ENCODE measurements at places on chromosomes 1 and 21.

GRCh38 chr1:34373912-34374311 lies 197.2 kb downstream of the C1orf94 start:
- DNase-seq: no peak

DNA sequence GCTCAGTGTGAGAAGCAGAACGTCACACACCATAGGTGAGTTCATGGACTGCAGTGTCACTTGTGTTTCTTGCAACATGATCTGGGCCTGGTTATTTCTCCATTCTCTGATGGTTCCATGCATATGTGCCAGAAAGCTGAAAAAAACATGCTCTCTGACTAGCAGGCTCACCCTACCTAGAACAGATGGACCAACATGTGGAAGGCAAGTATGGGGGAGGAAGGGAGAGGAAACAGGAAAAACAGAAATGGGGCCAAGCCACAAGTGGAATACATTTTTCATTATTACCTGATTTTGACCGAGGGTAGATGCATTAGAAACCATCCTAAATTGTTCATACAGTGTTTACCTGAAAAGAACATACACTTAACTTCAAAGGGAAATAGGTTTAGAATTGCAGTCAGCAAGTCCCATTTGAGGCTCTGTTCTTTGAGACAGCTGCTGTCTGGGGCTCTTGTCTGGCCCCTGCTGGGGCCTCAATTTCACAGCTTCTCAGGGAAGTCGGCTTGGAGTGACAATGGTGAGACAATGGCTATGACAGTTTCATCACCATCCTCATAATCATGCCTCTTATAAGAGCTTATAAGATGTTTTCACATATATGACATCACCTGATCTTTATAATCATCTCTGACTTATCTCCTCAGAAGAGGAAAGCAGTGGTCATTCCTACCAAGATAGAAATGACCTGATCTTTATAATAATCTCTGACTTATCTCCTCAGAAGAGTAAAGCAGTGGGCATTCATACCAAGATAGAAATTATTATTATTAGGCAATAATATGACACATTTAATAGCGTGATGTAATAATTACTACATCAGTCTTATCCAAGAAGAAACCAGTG lies 327.3 kb downstream of the SIPA1L2 start:
- DNase-seq: no peak

GRCh38 chr1:174968750-174969244 lies 30.9 kb upstream of the CACYBP start:
- peak; percentile 74 for DNase-seq

DNA sequence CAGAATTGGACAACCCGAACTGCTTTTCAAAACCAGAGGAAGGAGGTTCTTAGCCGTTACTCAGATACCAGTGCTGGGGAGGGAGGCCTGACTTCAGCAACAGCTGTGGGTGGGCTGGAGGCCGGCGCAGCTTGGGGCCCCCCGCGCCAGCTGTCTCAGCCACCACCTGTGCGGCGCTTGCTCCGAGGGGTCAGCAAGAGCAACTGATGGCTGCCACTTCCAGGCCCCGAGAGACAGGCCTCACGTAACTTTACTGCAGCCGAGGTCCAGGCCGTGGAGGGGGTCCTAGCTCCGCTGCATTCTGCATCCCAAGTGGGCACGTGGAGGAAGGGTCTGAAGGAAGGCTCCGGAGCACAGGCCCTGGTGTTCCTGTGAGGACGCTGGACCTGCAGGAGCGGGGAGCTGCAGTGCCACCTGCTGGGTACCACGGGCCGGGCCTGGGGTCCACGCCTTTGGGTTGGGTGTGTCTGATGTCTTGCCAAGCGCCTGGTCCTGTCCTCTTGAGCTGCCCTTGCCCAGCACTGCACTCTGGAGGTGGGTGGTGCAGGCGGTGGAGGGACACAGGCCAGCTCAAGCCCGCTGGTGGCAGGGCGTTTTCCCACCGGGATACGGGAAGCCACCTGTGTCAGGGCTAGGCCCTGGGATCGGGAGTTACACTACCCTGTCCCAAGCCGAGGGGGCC lies 9.8 kb downstream of the THAP3 start:
- DNase-seq: peak; percentile 25

- DNase-seq: no peak
Observed at GRCh38 chr1:205927676-205928075, 15.6 kb downstream of the SLC26A9 start.

DNA sequence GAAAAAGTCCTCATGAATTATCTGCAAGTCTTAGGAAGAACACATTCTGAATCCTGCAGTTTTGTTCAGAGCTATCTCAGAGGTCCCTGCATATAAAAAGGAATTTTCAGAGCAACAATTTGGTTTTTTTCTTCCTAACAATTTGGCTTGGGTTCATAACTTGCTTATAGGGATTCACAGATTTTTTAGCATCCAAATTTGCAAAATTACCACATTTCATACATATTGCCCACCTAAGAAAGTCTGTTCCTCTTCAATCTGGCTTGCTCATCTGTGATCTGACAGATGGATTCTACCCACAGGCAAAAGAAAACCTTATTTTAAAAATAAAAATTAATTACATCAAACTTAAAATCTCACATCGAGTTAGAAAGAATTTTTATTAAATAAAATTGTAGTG lies 714.4 kb upstream of the NCAM2 start:
- no peak for DNase-seq

DNA sequence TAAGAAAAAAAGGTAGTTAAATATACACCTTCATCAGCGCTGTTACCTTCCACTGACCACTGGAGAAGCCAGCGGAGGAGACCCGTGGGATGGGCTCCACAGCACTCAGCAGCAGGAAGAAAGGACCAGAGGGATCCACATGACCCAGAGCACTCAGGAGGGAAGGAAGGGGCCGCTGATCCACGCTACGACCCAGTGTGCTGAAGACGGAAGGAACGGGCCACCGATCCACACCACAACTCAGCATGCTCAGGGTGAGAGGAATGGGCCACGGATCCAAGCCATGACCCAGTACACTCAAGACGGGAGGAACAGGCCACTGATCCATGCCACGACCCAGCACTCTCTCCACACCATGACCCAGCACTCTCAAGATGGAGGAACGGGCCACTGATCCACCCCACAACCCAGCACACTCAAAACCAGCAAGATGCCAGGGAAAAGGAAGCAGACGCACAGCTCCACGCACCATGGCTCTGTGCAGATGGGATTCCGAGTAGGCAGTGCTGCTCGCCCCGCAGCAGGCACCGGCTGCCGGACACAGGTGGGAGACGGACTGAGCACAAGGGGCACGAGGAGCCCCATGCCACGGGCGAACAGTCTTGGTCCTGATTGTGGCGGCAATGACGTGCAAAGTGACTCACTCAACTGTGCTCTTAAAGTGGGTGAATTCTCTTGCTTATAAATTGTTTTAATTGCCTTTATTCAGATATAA lies 8.7 kb downstream of the WRAP73 start:
- no peak for DNase-seq

DNA sequence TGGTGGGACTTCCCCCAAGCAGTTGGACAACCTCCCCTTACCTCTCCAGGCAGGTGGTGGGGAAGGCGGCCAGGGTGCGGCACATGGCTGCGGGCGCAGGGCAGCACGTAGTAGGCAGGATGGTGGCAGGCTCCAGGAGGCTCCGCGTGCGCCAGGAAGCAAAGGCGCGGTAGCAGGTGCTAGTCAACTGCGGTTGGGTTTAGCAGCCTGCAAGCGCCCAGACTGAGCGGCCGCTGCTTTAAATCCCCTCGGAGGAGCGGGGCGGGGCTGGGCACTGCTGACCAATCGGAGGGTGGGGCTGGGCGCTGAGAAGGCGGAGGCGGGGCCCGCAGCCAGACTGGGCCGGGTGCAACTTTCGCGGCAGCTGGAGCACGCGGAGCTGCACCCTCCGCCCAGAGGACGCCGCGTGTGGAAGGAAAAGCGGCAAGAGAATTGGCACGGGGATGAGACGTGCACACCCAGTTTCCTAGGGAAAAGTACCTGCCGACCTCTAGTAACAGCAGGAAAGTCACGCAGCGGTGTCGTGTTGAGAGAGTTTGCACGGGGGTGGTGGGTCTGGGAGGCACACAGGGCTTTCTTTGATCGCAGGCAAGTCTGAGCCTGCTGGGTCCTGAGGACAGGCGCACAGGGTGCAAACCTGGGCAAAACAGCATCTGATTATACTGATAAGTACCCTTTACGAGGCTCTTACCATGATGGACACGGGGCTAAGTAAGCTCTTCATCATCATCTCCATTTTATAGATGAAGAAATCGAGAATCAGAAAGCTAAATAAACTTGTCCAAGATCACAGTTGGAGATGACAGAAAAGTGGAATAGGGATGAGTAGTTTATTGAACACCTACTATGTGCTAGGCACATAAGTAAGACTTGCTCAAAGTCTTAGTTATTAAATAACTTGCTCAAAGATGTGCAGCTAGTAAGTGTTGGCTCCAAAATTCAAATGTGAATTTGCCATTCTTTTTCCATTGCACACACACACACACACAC lies at the start of gene RGS16:
Gene RGS16, minus strand, starts transcription at position 215 of the 990 bp plus-strand sequence. Its CDS starts 130 bp downstream, at position 85.
- peak; percentile 81 for DNase-seq

DNA sequence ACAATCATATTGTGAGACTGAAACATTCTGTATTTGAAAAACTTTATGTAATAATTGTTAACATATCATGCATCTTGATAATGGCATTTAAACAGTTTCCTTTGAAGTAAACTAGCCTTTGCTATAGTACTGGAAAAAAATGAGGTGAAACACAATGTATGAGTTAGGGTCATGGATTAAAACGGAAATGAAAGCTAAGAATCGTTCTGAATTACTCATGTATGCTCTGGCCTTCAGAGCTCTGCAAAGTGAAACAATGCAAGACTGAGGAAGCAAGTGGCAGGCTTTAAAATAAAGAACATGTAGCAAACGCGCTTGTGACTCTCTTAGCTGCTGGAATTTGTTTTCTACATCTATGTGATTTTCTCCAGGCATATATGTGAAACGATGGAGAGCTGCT lies 317.1 kb downstream of the DPYD start:
- peak; percentile 16 for DNase-seq

- no peak for DNase-seq
Observed at GRCh38 chr1:203422116-203422515, 53.5 kb upstream of the PRELP start.

DNA sequence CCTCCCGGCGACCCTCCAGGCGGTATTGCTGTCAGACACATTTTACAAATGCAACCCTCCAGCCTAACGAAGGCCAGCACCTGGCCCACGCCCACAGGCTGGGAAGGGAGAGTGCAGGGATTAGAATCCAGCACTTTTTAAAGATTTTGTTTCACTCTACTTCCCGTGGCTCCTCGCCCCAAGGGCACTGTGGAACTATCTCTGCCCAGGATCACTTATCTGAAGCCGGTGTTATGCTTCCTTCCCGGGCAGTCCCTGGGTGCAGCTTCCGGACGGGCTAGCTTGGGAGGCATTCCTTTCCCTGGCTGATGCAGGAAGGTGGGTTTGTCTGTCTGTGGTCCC lies 35.8 kb downstream of the CCN1 start:
- DNase-seq: no peak
